ENCODE measurements at places on chromosomes 3 and 15.

DNA sequence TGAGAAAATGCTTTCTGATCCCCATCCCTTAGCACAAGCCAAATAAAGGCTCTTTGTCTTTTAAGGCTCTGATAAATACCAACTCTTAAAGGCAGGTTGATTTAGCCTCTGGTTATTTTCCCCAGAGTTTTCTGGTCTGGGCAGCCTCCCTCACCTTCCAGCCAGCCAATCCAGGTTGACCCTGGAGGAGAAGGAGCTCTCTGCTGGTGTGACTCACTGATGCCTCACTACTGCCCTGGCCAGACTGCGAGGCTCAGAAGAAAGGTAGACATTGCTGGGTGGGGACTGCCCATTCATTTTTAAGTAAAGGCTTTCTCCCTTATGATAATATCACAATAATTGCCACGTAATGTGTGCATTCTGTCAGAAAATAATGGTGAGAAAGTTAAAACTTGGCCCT, 37.1 kb downstream of the SLCO3A1 start:
- DNase-seq: no peak

DNA sequence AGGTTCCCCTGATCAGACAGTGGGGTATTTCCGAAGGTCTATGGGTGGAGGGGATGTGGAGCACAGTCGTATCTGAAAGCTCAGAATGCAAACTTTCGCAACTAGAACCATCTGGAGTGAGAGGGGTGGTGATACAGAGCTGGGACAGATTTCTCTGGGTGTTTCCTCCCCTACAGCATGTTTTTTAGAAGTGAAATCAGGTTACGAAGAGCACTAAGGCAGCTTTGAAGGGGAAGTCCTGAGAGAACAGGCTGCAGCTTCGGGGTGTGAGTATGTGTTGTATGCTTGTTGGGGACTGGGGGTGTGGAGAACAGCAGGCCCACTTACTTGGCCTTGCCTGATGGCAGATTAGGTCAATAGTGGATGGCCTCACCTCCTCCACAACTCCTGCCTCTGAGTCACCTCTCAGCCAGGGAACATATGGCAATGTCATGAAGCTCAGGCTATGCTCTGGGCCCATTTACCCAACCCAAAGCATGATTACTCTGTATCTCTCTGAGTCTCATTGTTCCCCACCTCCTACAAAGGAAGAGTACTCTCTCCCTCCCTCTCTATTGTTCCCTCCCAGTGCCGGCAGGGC, 107.2 kb upstream of the RASGRP1 start:
- DNase-seq: no peak

DNA sequence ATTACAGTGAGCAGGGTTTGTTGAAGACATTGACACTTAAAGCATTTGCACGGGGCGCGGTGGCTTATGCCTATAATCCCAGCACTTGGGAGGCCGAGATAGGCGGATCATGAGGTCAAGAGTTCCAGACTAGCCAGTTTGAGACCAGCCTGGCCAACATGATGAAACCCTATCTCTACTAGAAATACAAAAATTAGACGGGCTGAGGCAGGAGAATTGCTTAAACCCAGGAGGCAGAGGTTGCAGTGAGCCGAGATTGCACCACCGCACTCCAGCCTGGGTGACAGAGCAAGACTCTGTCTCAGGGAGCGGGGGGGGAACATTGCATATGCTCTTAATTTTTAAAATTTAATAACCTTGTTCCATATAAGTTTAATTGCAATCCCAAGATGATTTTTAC, 11.9 kb downstream of the STT3B start:
- no peak for DNase-seq

DNA sequence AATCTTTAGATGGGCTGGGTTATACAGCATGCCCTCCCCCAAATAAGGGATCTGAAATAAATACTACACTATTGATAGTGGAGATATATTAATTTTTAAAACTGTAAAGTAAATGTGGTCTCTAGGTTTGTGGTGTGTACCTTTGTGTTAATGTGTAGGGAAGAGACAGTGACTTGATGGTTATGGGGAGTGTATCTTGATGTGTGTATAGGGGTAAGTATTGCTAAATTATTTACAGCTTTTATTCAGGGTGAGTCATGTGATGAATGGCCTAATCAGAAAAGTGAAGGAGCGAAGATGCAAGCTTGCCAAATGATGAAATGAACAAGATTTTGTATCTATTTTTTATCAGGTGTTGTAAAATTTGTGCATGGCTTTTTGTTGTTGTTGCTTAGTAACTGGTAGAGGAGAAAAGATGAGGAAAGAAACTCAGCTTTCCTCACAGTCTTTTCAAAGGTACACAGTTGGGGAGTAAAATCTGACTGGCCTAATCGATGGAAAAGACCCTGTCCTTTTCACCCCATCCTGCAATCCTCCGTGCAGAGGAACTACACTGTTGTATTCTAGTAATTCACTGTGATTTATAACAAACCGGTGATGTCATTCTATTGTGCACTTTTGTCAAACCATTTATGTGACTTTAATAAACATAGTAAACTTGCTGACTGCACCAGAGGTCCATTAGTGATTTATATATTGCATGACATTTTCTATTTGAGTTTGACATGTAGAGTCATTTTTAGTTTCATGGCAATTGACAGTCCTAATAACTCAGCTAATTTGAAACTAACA, 17.7 kb downstream of the FEM1B start:
- no peak for DNase-seq

DNA sequence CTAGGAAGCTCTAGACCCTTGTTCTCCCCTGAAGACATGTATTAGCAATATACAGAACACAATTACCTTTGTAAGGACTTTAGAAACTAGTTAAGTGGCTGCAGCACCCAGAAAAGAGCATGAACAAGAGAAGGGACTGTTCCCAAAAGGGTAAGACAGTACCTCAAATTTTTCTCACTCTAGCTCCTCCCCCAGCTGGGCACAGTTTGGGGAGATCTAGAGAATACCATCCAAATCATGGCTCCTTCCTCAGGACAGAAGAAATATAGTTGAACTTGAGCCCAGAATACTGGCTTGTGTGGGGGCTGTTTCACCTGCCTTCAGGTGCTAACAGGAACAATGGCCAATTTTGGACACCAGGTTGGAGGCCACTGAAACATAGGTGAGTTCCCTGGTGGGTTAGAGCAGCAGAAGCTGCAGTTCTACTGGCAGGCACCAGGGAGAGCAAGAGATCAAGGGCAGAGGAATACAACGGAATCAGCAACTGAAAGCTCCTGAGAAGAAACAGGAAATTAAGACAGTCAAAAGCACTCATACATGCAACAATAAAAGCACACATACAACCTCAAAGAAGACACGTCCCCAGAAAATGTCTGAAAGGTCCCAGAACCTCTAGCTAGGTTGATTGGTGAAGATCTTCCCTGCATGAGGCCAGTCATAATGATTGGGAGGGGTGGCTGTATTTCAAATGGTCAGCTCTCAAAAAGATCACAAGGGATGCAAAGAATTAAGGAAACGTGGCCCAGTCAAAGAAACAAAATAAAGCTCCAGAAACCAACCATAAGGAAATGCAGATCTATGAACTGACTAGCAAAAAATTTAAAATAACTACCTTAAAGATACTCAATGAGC, 104.9 kb upstream of the ASB14 start:
- DNase-seq: peak; percentile 34

DNA sequence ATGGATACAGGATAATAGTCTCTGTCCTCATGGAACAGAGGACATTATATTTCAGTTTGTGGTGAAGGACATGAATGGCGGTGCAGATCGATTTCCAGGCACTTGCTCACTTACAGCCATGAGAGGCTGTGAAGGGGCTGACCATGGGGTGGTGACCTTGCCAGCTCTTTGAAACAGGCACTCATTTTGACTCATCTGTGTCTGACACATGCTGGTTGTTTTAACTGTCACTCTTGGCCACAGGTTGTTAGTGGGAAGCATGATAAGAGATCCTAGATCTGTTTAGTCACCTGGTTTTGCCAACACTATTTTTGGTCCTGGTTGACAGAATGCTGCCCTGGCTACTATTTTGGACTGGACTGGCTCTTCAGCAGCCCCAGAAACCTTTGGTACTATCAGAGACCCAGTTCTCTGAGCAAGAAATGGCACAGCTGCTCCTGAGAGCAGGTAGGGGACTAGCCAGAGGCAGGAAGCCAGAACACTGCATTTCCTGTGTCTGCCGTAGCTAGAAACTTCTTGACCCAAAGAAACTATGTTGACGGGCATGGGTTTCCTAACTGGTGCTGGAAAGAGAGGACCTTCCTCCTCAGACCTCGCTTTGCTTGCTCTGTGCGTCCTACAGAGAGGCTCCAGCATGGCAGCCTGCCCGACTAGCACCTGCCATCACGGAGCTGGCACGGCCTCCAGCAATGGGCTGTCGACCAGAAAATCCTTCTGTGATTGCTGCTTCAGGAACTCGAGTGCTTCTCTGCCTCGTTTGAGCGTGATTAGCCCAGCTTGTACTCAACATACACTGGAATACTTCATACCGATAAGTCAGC, 6.3 kb downstream of the PXYLP1 start:
- no peak for DNase-seq

DNA sequence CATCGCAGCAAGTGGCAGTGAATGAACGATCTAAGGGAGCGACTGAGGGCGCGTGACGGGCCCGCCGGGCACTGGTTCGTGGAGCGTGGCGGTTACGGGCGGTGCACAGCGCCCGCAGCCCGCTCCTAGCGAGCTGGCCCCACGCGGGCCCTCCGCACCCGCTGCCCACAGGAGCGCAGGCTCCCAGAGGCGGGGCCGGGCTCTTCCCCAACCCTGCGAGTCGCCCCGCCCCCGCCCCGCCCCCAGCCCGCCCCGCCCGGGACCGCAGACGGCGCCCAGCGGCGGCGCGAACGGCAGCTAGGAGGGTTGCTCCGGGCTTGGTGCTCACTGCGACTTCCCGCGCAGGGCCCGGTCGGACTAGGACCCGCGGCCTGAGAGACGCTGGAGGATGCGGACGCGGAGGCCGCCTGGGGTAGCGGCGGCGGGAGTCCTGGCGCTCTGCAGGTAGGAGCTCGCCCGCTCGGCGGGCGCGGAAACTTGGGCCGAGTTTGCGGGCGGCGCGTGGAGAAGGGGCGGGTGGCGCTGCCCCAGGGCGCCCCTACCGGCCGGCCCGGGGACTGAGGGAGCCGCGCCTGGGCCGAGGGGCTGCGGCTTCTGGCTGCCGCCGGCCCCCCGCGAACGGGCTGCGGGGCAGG, at the start of gene C15orf39:
Gene C15orf39, plus strand, starts transcription at position 267 of the 635 bp plus-strand sequence. CDS start 4,167 bp downstream, outside the sequence.
- peak; percentile 70 for DNase-seq

DNA sequence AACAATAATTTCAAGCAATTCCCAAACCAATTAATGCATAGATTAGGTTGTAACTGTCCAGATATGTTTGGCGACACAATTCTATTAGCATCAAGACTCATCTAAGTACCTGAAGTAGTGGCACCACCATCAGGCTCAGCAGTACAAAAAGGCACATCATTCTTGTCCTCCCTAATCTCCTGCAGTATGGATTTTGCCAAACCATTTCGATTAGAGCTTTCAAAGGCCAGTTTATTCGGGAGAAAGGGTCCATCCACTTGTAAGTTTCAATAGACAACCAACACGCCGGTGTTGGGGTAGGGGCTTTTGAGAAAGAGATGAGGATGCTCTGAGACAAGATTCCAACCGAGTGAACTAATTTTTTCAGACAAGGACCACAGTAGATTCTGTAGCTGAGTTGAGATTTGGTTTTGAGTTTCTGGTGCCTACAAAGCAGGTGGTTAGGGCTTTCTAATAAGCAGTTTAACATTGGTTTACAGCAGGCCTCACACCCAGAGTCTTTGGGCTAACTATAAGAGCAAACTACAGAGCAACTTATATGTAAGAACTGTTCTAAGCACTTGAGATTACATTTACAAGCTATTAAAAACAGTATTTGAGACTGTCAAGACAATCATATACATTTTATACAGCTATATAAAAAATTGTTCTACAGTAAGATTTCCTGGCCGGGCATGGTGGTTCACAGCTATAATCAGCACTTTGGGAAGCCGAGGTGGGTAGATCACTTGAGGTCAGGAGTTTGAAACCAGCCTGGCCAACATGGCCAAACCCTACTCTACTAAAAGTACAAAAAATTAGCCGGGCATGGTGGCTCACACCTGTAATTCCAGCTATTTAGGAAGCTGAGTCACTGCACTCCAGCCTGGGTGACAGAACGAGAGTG, 4.5 kb downstream of the RPL22L1 start:
- DNase-seq: no peak

DNA sequence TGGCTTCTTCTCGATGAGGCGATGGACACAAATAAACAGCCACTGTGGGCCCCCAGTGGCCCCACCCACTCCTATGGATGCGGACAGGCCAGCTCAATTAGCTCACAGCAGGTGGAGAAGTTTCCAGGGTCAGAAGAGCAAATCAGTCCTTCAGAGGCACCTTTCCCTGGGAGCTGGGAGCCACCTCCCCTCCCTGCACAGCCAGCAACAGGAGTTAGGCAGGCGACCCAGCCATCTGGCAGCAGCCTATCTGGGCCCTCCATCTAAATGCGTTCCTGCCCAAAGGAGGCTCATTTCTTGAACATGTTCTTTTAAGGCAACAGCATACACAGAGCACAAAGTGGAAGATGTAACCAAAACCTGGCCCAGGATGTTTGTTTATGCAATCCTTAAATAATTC, 211.9 kb upstream of the ARRDC4 start:
- DNase-seq: no peak

GRCh38 chr3:157667493-157667892, 164.3 kb upstream of the VEPH1 start:
- DNase-seq: no peak

DNA sequence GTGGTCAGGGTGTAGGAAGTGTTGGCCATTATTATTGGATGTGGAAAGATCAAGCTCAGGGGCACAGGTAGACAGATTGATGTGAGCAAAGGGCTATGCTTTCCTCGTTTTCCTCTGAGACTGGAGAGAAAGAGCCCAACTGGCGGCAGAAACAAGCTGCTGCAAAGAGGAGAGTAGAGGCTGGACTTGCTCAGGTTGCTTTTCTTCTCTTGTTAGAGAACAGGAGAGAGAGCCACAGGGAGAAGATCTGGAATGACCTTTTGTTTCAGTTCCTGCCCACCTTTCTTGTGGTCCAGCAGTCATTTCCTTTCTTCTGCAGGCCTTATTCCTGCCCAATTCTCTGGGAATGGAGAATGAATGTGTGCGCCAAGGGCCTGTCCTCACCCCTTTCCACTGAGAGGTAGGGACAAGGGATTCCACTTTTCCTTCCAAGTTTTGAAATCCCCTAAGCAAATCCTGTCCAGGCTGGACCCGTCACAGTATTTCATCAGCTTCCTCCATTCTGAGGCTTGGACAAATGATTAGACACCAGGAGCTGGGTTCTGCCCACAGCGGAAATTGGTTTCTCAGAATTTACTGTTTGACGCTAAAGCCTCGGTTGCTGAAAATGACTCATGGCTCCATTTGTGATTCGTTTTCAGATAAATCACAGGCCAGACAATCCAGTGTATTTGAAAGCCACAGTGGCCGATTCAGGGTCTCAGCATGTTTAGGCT, 16.1 kb downstream of the ZNF80 start:
- DNase-seq: no peak

DNA sequence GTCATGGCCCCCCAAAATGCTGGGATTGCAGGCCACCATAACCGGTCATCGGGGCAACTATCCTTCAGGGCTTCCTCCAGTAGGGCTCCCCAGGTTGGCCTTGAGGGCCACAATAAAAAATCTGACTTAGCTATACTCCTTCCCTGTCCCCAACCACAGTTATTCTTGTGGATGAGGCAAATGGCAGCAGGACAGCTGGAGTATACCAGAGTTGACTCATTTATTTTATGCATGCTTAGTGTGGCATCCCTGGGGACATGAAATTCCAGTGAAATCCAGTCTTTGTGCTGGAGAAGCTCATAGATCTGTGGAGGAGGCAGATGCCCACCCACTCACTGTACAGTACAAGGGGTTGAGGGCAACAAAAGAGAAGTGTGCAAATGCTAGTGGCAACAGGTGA, 109.5 kb downstream of the RORA start:
- DNase-seq: no peak

Data from globus pallidus (tissue), 1 donor.